MG63 (cell line): ENCODE measurements at places on chromosomes 7 and 10. TPM values are rescaled to one million over a fixed set of nuclear protein-coding genes. Genes with fewer than 3 reads are reported as not detected.

GRCh38 chr10:126387041-126387921 lies 996 bp downstream of the ADAM12 start:
- peak; percentile 72 for DNase-seq

GSAP gene
- 0.74 and 2.3 TPM in 2 replicates for total RNA-seq

TRIM8 gene
- 27.8 and 40.9 TPM in 2 replicates for total RNA-seq

CYP2C19 gene
- total RNA-seq = not detected in 2 replicates

DNA sequence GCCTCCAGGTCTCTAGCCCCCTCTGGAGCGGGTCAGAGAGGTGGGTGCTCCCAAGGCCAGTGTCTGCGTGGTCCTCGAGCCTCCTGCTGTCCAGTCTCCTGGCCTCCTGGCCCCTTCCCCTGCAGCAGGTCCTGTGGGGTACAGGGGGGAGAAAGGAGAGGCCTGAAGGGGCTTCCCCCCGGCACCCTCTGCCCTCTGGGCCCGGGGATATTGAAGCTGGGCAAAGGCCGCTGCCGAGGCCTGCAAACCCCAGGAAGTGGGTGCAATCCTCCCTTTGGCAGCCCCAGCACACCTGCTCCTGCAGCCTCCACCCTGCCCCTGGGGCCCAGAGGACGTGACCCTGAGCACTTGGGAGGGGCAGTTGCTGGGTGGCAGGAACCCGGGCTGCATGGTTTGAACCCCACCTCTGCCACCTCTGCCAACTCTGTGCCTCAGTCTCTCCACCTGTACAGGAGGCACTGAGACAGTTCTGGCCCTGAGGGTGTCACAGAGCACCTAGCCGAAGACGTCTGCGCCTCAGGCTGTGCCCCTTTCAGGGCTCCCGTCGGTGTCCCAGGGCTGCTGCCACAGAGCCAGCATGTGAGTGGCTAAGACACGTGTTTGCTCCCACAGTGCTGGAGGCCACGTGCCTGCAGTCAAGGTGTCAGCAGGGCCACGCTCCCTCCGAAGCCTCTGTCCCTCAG lies 59.1 kb upstream of the INPP5A start:
- DNase-seq = no peak
